Large intestine (tissue), 12 donors: ENCODE measurements at places on chromosomes 4 and X.
A peak's percentile ranks its signal among the peaks of the same experiment; 100 is the strongest.

DNA sequence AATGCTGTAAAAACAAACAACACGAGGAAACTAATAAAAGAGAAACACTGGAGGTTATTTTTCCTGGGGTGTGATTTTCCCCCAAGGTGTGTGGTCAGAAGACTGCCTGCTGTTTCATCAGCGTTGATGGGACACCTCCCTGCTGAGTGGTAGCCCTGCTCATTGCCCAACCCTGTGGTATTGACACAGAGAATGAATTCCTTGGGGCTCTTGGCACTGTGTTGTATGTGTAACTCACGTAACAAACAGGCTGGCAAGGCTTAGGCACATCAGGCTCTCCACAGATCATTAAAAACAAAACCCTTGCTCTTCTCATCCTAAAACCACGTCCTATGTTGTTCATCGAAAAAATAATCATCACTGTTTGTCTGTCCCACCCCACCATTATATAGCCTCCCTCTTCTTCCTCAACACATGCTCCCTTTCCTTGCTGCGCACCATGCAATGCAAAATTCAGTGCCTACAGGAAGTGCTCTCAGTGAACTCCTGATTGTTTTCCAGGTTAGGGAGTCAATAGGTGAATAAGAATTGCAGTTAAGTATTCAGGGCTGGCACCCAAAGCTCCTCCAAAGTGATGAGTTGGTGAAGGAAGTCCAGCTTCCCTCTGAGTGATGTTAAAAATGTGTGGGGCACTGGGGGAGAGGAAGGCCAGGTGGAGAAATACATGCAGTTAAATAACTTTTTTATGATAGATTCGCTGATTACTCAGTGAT lies 11.4 kb upstream of the PUDP start:
- DNase-seq = no peak

- no peak for DNase-seq
These were observed 393.5 kb upstream of the PITX2 start for GRCh38 chr4:111016416-111016815.

DNA sequence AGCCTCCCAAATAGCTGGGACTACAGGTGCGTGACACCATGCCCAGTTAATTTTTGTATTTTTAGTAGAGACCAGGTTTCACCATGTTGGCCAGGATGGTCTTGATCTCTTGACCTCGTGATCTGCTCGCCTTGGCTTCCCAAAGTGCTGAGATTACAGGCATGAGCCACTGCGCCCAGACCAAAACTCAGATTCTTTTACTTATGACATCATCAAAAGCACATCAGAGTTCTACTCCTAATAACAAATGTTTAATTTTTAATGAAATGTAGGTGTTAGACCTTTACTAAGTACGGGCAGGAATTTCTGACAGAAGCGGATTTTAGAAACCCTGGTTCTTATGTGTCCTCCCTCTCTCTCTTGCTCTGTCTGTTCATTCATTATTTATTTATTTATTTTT lies 38.5 kb upstream of the ERVMER34-1 start:
- no peak for DNase-seq

DNA sequence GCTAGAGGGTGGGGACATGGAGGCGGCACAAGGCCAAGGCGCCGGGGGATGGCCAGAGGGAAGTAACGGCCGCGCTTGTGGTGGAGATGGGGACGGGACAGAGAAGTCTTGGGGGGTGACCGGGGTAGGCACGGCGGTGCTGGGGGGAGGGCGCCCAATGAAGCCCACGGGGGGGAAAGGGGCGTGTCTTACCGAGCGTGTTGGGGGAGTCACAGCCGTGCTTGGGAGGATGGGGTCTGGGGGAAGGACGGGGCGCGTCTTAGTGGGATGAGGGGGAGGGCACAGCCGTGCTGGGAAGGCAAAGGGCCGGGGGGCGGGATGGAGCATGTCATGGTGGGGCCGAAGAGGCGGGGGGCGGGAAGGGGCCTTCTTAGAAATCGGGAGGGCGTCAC lies 952 bp downstream of the ARSD start:
- no peak for DNase-seq

DNA sequence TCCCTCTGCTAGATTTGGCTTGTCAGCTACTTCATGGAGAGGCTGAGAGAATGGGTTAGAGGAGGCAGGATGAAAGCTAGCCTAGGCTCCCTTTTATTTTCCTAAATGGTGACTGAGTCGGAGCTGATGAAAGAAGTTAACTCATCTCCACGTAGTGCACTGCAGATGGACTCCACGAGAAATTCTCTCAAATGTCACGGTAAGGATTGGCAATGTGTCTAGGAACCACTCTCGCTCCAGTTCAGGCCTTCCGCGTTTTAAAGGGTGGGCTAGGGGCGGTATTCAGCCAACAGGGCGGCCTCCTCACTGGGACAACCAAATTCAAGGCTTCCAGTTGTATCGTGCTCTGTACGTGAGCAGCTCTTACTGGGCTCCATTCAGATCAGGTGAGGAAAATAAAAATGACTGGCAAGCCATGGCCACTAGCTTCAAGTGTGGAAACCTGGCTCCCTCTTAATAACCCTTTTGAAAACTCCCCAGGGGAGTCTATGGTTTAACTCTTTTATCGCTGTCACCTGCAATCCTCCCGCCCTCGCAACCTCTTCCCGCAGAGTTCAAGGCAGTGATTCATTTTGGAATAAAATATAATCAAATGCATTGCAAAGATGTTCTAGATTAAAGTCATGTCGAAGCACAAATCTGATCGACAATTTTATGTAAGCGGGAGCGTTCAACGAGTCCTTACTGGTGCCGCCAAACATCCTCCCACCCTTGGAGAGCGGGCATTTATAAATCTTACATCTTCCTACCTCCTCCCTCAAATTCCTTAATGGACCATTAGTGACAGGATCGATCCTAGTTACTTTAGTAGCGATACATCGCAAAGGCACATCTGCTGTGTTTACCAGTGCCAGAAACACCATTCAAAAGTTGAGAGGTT lies 1.2 kb downstream of the SPOCK3 start:
- no peak for DNase-seq

GRCh38 chr4:169160825-169161224 lies 109.9 kb downstream of the SH3RF1 start:
- DNase-seq = no peak

DNA sequence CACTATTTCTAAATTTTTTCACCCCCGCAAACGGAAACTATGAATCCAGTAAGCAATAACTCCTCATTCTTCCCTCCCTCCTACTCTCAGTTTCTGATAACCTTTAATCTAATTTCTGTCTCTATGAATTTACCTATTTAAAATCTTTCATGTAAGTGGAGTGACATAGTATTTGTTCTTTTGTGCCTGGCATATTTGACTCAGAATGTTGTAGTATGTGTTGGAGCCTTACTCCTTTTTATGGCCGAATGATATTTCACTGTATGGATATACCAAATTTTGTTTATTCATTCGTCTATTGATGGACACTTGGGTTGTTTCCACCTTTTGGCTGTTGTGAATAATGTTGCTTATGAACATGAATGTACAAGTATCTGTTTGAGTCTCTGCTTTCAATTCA lies 61.1 kb upstream of the C1GALT1C1 start:
- no peak for DNase-seq

DNA sequence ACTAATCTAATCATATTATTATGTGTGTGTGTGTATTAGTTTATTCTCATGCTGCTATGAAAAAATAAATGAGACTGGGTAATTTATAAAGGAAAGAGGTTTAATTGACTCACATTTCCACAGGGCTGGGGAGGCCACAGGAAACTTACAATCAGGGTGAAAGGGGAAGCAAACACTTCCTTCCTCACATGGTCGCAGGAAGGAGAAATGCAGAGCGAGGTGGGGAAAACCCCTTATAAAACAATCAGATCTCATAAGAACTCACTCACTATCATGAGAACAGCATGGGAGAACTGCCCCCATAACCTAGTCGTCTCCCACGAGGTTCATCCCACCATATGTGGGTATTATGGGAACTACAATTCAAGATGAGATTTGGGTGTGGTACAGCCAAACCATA lies 190.9 kb upstream of the TAPT1 start:
- no peak for DNase-seq

DNA sequence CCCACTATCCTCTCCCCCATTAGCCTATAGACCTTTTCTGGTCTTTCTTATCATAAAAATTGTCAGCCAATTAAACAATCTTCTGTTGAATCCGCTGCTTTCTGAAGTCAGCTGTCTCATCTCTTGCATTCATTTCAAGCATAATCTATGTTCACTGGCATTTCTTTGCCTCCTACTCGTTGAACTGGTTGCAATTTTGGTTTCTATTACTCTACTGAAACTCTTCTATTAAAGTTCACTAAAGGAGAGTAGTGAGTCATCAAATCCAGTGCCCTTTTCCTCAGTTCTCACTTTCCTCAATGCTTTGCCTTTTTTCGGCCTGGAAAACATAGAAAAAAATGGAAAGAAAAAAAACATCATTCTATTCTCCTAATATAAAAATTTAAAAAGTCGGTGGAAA lies 23.9 kb upstream of the CXCL13 start:
- no peak for DNase-seq

DNA sequence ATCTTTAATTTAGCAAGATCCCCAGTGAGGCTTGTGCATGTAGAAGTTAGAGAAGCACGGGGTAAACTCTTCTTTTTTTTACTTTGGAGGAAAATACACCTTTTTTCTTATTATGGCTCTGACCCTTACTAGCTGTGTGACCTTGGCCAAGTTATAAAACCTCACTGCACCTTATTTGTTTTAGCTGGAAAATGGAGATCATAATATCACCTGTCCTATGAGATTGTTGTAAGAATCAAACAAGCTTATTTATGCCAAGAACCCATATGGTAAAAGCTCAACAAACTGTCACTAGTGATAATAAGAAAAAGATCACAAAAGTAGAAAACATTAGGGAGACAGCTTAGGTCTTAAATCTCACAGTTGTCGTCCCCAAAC lies 126.6 kb downstream of the PTTG2 start:
- no peak for DNase-seq

DNA sequence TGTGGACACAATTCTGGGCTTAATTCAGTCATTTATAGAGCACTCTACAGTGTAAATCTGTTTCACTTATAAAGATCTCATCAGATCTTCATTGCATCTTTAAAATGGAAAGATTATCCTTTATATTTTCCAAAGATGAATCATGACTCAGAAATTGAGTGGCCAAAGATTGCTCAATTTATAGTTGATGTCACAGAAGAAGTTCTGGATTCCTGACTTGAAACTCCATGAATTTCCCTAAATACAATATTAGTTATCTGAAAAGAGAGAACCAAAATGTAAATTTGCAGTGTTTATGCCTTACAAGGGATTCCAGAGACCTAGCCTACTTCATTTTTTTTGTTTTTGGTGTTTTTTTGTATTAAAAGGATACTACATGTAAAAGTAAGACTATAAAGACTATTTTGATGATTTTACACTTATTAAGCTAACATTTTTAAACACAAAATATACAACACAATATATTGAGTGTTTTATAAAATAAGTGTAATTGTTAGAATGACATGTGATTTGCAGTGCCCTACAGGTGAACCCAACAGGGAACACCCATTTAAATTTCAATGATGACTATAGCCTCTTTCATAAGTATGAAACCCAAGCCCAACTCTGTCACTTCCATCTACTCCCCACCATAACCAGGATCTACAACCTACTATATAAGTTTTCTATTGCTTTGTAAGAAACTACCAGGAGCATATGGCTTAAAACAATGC lies 183.5 kb downstream of the PCDH7 start:
- no peak for DNase-seq

- DNase-seq = no peak
These were observed 25.0 kb upstream of the GJB1 start for GRCh38 chrX:71198066-71198465.

GRCh38 chrX:16445166-16445752 lies 204.7 kb upstream of the S100G start:
- DNase-seq = peak; percentile 12

DNA sequence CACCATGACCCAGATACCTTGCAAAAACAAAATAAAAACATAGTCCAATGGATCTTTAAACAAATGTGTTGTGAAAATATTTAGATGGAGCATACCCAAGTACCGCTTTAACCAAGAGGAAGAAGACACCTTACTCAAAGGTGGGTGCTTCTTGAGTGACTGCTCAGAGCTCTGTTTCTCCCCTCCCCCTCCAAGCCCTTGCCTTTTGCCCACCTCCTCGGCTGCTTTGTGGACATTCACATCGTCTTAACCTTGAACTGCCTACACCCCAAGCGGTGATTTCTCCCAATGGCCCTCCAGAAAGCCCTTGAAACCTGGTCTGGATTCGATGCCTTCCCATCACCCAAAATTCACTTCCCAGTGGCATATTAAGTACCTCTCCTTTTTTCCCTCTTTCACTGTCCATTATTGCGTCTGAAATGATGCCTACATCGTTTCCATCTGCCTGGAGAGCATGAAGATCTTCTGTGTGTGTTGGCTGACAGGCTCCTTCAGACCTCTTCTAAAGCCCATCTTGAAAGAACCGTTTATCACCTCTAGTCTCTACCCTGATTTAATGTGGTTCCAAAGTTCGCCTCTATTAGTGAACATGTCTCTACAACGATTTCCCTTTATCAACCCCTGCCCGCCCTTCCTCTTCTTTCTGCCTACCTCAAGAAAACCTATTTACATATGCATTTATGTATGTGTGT lies 968 bp downstream of the GPRIN3 start:
- DNase-seq = no peak

GRCh38 chrX:148774276-148774675 lies 273.9 kb downstream of the AFF2 start:
- no peak for DNase-seq

GRCh38 chr4:105210916-105211315 lies 64.2 kb downstream of the TET2 start:
- peak; percentile 26 for DNase-seq

DNA sequence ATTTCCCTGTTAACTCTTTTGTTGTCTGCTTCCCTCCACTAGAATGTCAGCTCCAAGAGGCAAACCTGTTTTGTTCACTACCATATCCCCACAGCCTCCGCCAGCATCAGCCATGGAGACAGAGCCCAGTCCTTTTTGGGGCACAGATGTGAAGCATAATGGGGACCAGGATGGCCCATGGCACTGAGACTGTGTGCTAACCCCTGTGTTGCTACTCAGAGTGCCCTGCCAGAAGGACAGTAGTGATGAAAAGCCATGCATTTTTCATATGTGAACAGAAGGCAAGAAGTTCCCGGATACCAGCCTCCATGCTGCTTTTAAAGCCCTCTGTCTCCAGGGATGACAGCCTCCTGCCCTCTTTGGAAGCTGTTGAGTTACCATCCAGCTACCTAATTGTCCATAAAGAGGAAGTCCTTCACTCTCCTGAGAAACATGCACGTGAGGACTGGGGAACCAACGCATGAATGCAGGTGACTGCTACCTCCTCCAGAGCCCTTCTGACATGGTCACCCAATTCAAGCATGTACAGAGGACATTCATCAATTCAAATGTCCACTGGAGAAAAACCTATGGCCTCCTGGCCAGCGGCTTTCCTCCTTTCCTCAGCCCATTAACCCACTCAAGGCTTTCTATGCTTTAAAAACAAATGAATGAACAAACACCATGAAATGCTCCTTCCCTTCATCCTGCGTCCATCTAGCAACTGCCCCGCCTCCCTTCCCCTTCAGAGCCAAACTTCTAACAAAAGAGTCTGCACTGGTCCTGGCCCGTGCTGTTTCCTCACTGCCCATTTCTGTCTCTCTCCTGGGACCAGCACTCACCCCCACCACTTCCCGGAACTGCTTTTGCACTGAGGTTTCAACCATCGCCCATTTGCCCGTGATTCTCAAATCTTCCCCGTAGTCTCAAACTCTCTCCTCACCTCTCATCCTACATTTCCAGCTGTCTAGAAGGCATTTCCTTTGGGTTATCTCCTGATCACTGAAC lies 18.0 kb downstream of the PNMA6F start:
- DNase-seq = no peak

- DNase-seq = no peak
These were observed 200.6 kb upstream of the FTHL17 start for GRCh38 chrX:31272472-31272775.
